Sciatic nerve (tissue), 2 donors: ENCODE measurements at places on chromosomes 11 and 22. TPM values are rescaled to one million over a fixed set of nuclear protein-coding genes. Genes with fewer than 3 reads are reported as not detected.

- DNase-seq, result no peak
These were observed 22.0 kb upstream of the IPO7 start for GRCh38 chr11:9362393-9362863.

- peak; percentile 47 for DNase-seq
These were observed 5.6 kb upstream of the TRABD start for GRCh38 chr22:50179937-50180726.

GRCh38 chr11:17296852-17297559, 20.5 kb downstream of the NUCB2 start:
- DNase-seq, result no peak

- no peak for DNase-seq
These were observed 67.2 kb downstream of the SLC17A6 start for GRCh38 chr11:22405377-22405776.

- DNase-seq, result no peak
These were observed 7.7 kb downstream of the TRPM5 start for GRCh38 chr11:2436521-2437031.

GRCh38 chr22:35134637-35135036, 68.7 kb downstream of the ISX start:
- no peak for DNase-seq

GRCh38 chr11:15663777-15664218, 549.1 kb downstream of the INSC start:
- DNase-seq, result no peak

DNA sequence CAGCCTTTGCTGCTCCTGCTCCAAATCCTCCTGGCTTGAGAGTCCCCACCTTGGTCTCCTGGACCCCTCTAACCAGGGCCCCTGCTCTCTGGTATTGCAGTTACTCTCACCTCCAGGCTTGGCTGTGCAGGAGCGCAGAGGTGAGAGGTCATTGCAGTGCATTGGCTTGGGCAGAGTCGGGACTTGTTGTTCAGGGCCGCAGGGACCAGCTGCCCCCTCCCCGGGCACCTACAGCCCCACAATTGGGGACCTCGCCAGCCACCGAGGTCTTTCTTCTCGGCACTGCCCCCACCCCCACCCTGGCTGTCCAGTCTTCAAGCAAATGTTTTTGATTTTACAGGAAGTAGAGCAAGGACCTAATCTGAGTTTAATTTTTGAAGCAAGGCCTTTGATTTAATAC, 65.5 kb upstream of the FGF3 start:
- DNase-seq, result no peak

DNA sequence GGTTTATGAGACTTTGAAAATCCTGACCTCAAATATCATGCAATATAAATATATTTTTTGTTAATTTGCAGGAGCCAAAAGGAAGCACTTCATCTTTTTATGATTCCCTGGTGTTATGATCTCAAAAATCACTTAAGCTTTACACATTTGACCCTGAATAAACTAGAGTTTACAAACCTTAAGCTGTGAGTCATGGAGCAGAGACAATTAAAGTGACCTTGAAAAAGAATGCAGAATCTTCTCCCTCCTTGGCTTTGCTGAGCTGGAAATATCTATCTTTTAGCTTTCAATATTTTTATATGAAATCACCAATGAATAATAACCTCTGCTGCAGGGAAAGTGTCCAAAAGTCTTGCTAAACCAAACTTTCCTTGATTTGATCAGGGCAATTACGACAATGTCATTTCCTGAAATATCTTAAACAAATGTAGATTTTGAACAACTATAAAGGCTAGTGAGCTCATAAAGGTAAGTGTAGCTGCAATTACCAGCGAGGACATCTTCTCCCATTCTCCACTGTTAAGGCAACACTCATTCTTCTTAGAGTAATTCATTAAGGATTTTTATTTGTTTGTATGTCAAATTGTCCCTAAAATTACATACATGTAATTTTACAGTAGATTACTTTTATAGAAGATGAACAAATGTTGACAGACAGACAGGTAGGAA, 747.0 kb upstream of the LUZP2 start:
- DNase-seq, result no peak

- peak; percentile 71 for DNase-seq
These were observed 32.5 kb upstream of the ATXN10 start for GRCh38 chr22:45638834-45639746.

DNA sequence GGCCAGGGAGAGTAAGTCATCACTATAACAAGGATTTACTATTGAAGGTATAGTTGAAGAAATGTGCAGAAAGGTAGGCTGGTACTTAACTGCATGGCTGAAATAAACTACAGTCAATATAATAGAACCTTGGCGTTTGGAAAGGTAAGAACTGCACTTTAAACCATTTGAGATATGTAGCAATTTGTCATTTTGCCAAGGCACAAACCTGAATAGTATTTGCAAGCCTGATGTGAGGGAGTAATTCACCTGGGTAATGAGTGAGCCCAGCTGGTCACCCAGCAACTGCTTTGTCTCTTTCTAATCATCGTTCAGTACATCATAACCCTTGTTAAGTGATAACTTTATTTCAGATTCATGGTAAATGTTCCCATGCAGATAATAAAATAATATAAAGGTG, 62.3 kb upstream of the SCUBE2 start:
- DNase-seq, result no peak

DNA sequence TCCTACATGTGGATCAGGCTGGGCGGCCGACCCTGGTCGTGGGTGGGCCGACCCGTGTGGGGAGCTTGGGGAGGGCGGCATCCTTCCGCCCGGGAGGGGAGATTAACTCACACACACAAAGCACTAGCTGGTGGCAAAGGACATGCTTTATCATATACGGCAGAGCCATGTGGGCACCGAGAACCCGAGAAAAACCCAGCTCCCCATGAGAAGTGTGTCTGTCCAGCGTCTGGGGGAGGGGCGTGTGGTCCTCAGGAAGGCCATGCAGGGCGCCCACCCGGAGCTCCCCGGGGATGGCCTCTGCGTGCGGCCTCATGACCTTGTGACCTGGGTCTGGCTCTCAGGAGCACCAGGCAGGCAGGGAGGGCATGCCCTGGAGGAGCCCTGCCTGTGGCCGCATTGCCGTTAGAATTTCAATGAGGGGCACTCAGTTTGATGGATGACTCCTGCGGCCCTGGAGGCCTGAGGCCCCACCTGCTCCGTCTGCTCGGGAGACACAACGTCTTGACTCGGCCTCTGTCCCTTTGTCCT, 39.4 kb upstream of the TOLLIP start:
- DNase-seq, result peak; percentile 45

GRCh38 chr11:1497600-1497999, 11.0 kb upstream of the MOB2 start:
- DNase-seq, result no peak

- DNase-seq, result peak; percentile 49
These were observed 117.3 kb downstream of the KCNQ1OT1 start for GRCh38 chr11:2582351-2582945.

- DNase-seq, result no peak
These were observed 42.4 kb upstream of the PPARA start for GRCh38 chr22:46107753-46108563.

GRCh38 chr11:133078591-133079404, 453.5 kb downstream of the OPCML start:
- no peak for DNase-seq

- DNase-seq, result no peak
These were observed 16.1 kb downstream of the MUC2 start for GRCh38 chr11:1090600-1091331.

DNA sequence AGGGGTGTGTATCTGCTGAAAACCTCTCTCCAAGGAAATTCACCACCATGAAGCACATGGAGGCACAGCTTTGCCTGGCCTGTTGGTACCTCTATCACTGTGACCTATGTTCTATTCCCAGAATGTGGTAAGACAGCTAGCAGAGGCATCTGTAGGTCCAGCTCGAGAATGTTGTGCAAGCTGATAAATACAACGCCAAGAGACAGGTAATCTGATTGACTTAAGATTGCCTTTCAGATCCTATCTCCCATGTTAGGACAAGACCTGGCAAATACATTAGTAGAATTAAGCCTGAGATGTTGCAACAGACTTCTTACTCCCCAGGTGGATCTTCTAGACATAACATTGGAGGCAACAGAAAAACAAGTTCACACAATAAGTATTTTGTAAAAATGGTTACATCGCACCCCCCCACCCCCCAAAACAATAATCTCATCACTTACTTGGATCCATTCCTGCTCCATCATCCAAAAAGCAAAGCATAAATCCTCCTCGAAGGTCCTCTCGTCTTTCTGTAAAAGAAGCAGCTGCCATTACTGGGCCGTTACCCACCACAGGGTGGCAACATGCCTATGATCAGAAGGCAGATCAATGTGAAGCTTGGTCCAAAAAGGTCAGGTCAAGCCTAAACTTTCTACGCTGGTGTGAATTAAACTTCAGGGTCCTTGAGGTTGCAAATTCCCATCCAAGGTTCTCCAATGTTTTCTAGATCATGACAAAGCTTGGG, 18.5 kb downstream of the MORC2 start:
- no peak for DNase-seq

GRCh38 chr11:1870721-1871466, 18.0 kb downstream of the LSP1 start:
- DNase-seq, result no peak

DNA sequence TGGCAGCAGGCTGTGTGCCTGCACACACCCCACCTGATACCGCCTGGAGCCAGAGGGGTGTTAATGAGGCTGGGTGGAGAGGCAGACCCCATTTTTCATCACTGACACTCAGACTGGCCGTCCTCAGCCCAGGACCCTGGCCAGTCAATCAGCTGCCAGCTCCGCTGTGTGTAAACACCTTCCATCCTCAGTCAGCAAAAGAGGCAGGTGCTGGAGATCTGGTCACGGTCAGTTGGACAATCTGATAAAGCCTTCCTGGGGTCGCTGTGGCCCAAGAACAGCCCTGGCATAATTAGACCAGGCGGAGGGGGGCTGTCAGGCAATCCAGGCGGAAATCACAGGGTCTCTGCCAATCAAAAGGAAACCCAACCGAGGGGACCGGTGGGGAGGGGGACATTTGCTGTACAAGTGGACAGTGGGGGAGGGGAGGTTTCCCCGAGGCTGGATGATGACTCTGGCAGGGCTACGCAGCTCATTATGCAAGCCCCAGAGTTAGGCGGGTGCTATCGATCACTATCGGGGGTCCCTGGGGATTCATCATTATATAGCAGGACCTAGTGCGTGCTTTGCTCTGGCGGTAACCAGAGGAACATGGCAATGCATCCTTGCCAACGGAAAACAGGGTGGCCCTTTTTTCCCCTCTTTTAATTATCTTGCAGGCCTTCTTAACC, 72.9 kb downstream of the ABTB2 start:
- no peak for DNase-seq

IRF7 gene
- 19.6 TPM for total RNA-seq

CTSW gene
- 2.5 TPM for total RNA-seq

IFITM5 gene
- not detected for total RNA-seq

HEPN1 gene
- total RNA-seq, result not detected

PDGFB gene
- total RNA-seq, result 24.2 TPM

CHRM1 gene
- not detected for total RNA-seq

LMO2 gene
- total RNA-seq, result 28.3 TPM

ANGPTL5 gene
- total RNA-seq, result 1.4 TPM

B3GAT3 gene
- 38.7 TPM for total RNA-seq

MUC5AC gene
- 0.27 TPM for total RNA-seq

DDTL gene
- 4.0 TPM for total RNA-seq

EHF gene
- 0.18 TPM for total RNA-seq

ARVCF gene
- total RNA-seq, result 59.4 TPM

CREB3L1 gene
- 20.8 TPM for total RNA-seq

KCNJ1 gene
- 0.13 TPM for total RNA-seq

NRIP3 gene
- total RNA-seq, result 0.62 TPM

TSGA10IP gene
- not detected for total RNA-seq
